ENCODE measurements at places on chromosomes 3 and 15.

- peak; percentile 21 for DNase-seq
These were observed 16.7 kb upstream of the WNT7A start for GRCh38 chr3:13896473-13897154.

DNA sequence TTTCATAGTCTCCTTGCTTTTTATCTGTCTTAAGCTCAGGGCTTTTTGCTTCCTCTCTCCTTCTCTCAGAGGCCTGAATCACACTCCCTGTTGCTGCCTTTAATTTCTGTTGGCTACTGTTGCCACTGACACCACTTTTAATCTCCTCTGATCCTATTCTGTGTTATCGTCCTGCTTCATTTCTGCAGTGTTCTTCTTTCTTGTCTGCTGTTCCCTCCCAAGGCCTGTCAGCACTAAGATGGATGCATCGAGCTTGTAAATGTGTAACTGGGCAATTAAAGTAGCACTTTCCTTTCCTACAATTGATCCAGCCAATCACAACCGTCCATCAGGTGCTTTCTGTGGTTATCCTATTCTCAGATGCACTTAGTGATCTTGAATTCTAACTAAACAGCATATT lies 71.3 kb upstream of the VEPH1 start:
- DNase-seq: no peak

DNA sequence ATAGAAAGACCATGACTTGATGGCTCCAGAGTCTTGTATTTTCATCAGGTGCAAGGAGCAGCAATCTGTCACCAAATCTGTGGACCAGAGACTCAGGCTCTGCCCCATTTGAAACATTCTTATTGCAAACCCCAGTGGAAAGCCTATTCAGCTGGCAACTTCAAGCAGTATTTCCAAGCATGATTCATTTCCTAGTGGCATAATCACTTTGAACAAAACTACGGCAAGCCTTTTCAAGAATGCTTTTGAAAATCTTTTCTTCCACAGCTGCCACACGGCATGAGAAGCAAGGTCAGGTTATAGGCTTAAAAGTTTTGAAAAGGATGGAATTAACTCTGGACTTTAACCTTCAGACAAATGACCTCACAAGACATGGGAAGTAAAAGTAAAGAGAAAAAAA lies 122.0 kb upstream of the BFSP2 start:
- DNase-seq: peak; percentile 25

GRCh38 chr3:74591946-74592345 lies 22.5 kb downstream of the CNTN3 start:
- DNase-seq: no peak

GRCh38 chr3:94972066-94972465 lies 909.2 kb downstream of the NSUN3 start:
- no peak for DNase-seq

DNA sequence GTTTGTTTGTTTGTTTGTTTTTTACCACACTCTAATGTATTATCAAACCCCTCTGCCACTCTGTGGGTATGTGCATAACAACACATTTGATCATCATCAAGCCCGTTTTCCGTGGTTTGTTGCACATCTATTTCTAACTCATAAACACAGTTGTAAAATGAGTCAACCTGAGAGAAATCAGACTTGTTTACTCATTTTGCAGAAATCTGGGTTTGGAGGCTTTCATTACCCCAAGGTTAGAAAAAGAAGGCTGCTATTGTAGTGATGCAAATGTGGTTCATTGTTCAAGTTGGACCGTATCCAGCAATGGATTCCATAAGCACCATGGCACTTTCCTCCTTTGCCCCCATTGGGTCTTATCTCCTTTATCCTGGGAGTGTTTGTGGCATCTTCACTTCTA lies 353.2 kb upstream of the SOX2 start:
- DNase-seq: no peak

DNA sequence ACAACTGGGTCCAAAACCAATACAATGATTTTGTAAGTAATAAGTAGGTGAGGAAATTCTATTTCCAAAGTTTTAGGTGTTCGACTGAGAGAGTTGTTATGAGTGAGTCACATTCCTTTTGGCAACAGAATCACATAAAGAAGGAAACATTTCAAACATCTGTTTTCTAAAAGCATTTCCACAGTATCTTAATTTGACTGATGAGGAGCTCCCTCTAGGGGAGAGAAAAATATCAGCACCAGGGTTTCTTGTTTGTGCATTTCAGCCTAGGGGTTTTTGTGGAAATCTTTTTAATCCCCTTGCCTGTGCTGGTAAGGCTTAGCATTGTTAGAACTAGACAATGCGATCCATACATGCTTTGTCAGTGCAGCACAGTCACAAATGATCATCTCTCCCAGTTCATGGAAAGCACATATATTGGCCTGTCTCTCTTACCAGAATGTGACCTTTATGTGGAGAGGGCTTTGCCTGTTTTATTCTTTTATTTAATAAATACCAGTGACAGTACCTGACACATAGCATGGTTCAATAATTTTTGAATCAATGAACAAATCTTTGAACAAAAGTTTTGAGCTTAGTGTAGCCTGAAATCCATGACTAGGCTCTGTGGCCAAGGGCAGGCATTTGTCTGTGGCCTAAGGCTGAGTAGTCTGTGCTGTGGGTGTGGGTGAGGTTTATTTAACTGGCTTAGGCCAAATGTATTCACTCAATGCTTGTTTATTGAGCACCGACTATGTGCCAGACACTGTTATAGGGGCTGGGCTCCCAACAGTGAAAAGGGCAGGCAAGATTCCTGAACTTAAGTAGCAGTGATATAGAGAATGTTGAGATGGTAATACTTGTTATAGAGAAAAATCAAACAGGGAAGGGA lies 21.1 kb upstream of the IQCF6 start:
- DNase-seq: peak; percentile 63

- DNase-seq: peak; percentile 7
These were observed 130.6 kb upstream of the FHIT start for GRCh38 chr3:61381745-61382392.

- DNase-seq: no peak
These were observed 68.4 kb downstream of the HES1 start for GRCh38 chr3:194204042-194204987.

- no peak for DNase-seq
These were observed 15.0 kb upstream of the RORA start for GRCh38 chr15:61243983-61244593.

DNA sequence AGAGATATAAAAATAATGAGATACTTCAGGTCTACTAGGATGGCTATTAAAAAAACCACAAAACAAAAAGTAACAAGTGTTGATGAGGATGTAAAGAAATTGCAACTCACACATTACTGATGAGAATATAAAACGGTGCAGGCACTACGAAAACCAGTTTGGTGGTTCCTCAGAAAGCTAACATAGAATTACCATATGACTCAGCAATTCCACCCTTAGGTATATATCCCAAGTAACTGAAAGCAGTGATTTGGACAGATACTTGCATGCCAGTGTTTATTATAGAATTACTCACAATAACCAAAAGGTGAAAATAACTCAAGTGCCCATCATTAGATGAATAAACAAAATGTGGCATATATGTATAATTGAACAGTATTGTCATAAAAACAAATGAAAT lies 87.5 kb upstream of the MELTF start:
- no peak for DNase-seq

GRCh38 chr3:5565026-5565425 lies 377.5 kb downstream of the EDEM1 start:
- no peak for DNase-seq

GRCh38 chr3:73601481-73601880 lies 23.3 kb downstream of the PDZRN3 start:
- DNase-seq: no peak

GRCh38 chr3:77467702-77468625 lies 428.1 kb downstream of the ROBO2 start:
- DNase-seq: no peak

DNA sequence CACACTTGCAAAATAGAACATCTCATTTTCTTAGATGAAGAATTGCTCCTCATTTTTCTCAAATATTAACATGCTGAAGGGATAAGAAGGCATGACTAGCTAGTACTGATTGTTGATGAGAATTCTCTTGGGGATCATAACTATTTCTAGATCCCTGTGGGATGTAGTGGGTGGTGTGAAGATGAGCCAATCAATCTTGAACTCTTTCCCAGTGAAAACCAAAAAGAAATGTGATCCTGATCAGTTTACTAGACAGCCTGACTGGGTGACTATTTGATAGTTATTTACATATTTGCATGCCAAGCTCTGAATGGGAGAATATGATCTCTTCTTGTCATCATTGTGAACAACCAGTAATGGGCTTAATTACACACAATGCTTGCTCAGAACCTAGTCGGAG lies 63.7 kb downstream of the ZIC1 start:
- no peak for DNase-seq

GRCh38 chr15:37015035-37015434 lies 85.3 kb downstream of the MEIS2 start:
- DNase-seq: no peak

DNA sequence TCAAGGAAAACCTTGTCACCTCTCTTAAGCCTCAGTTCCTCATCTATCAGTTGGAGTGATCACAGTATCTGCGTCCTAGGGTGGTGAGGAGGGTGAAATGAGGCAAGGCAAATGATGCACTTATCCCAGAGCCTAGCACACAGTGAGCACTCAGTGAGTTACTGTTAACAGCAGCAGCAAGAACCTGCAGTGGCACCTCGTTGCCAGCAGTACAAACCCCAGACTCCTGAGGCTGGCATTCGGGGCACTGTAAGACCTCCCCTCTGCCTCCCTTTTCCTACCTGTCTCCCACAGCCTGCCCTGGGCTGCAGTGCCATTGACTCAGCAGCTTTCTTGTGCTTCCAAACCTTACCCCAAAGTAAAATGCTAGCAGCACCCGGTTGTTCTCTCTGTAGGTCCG lies 82.9 kb upstream of the EIF1B start:
- no peak for DNase-seq

DNA sequence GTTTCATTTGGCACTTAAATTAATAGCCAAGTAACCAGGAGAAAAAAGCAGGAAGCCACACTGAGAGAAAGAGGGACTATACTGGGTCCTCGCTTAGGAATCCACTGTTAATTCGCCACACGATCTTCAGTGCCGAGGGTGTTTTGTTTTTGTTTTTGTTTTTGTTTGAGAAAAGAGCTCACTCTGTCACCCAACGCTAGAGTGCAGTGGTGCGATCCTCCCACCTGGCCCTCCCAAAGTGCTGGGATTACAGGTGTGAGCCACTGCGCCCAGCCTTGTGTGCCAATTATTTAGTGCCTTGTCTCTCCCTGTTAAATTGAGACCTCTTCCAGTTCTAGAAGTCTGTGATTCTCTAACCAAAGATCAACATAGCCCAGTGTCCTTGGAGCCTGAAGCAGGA lies 53.8 kb upstream of the TPM1 start:
- DNase-seq: no peak

DNA sequence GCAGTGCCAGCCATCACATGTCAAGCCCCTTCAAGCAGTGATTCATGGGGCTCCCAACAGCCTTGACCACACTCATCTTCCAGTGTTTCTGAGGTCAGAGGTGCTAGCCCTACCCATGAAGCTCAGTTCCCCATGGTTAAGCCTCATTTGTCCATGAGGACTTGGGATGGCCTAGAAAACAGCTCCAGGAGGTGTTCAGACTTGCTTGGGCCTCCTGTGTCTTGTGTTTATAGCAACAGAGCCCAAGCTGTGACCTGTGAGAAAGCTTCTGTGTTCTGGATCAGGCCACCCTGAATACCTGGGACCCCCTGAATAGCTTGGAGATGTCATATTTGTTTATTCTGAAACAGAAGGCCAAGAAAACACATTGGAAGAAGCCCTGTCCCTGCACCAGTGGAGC lies 36.7 kb downstream of the LARP6 start:
- no peak for DNase-seq

DNA sequence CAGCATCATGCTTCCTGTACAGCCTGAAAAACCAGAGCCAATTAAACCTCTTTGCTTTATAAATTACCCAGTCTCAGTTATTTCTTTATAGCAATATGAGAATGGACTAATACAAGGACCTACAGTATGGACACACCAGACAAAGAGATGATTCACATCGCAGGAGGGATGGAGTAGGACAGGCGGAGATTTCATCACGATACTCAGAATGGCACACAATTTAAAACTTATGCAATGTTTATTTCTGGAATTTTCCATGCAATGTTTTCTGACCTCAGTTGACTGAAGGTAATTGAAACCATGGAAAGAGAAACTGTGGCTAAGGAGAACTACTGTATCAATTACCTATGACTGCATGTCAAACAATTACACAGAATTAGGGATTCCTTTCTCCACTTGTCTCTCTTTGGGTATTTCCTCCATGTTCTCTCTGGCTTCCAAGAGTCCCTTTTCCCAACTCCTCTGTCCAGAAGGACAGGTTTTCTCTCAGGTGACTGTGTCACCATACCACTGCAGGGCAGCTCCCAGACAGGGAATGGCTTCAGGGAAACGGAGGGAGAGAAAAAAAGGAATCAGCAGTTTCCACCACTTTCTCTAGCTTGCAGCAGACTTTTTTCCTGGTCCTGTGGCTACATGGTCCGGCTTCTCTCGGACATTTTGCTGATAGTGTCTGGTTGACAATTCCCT lies 3.0 kb upstream of the ANO10 start:
- no peak for DNase-seq

DNA sequence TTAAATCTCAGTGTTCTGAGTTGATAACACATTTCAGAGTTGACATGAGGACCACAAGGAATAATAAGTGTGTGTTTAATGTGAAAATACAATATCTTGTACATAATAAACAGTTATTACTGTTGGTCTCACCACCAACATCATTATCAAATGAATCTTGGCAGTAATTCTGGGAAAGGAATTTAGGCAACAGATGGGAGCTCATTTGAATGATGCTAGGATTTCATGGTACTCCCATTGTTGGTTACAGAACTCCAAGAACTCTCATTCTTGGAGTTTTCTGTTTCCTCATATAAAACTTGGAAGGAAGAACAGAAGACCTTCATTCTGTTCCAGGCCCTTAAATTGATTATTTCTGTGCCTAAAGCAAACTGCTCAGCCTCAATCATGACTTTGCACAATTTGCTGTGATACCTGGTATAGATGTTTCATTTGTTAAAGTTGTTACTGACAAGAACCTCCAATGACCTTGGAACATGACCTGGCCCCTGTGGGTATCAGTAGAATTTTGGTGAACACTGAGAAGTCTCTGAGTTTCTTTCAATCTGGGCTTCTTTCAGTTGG lies 385.8 kb downstream of the LPP start:
- DNase-seq: no peak

- no peak for DNase-seq
These were observed 60.6 kb upstream of the SEC61A1 start for GRCh38 chr3:127991681-127992080.

DNA sequence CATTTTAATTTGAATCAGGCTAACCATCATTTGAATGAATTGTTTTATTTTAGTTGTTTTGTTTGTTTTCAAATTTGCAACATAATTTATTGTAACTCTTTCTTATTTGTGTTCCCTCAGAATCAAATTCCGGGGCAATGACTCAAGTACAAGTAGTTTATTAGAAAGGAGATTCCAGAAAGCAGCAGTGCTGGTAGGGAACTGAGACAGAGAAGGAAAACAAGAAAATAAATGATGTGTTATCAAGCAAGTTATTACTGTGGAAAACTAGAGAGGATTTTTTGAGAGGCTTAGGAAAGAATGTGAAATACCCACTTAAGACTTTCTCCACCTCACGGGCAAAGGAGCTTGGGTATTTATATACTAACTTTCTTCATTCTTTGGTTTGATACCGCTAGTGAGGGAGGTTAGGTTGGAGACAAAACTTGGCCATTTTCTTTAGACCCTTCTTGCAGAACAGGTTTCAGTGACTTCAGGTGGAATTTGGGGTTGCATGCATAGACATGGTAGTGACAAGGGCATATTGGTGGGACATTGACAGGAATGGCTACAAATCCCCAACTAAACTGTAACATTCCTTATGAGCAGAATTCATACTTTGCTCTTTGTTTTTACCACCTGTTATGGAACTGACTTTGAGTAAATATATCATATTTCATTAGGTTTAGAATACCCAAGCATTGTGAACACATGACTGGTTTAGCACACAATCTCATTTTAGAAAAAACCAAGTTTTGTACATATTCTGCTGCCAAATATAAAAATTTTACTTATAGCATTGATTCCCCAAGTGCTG lies 254.3 kb downstream of the ZBBX start:
- no peak for DNase-seq
